ENCODE measurements at places on chromosomes 13 and 19.

DNA sequence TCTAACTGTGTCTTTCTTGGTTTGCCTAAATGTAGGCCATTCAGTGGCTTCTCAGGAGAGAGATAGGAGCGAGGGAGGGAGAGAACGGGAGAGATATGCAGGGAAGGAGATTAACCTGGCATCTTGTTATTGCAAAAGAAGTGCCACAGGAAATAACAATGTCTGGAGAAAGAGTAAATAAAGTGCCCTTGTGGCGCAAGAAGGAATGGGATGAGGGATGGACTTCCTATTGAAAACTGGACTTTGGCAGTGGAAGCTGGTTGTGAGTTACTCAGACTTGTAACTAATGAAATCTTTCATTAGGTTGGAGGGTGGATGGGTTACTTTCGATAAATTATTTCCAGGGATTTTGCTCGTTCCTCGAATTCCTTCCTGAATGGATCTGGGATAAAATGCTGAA is 136.1 kb downstream of the LACC1 start:
- DNase-seq, result no peak

GRCh38 chr19:7678971-7679751 is 1.5 kb upstream of the TRAPPC5 start:
- DNase-seq, result no peak

DNA sequence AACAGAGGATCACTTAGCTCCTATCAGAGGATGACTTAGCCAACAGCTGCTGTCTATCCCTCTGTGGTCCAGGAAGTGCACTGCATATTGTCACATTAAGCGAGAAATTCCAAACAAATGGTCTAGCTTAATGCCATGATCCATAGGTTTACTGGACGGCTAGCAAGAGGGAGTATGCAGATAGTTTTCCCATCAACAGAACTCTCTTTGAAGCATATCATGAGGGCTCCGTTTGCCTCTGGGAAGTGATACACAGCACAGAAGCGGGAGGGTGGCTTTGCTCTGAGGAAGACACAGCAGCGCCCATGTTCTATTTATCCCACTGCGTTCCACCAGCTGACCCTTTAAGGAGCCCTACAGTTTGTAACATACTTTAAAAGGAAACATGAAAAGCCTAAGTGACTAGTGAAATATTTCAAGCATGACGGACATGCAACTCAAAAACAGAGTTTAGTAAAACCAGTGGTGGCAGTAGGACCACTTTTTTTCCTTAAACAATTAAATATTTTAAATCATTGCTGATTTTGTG is 52.7 kb downstream of the COL4A1 start:
- DNase-seq, result no peak

GRCh38 chr19:55178781-55179599 is 1.1 kb downstream of the SYT5 start:
- peak; percentile 96 for DNase-seq

DNA sequence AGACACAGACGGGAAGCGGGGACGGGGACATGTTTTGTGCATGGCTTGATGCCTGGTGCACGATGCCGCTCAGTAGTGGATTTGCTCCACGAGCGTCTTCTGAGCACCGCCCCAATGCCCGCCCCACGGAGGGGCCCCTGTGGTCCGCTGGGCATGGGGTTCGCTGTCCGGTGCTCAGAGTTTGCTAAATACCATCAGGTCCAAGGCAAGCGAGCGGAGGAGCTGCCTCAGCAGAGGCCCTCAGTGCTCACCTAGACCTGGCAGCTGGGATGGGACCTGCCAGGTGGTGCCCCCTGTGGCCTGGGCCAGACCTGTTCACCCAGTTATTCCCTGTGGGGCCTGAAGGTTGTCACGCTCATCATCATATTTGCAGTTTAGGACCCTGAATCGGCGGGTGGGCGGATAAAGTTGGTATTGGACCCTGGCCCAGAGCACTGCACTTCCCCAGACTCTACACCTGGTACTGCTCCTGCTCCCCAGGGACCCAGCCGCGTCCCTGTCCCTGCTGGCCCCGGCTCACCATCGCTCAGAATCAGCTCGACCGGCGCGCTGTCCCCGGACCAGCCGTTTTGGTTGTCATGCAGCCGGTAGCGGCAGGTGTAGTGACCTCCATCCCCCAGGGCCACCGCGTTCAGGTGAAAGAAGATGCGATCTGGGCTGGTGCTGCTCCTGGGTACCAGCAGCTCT is 2.3 kb downstream of the A1BG start:
- DNase-seq, result no peak

DNA sequence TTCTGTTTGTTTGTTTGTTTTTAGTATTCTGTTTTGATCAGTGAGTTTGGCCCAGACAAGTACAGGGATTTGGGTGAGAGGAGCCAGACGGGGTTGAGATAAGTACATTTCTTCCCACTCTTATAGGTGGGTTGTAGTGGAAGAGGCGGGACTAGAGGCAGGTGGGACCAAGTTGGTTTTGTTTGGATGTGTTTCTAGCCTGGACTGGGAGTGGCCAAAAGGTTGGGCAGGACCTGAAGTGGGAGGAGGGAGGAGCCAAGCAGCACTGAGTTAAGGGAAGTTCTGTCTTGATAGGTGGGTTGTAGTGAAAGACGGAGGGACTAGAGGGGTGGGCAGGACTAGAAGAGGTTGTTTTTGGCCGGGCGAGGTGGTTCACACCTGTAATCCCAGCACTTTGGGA is 9.0 kb downstream of the DNASE2 start:
- DNase-seq, result peak; percentile 54

GRCh38 chr19:41226053-41226873 is 7.2 kb downstream of the AXL start:
- peak; percentile 81 for DNase-seq

DNA sequence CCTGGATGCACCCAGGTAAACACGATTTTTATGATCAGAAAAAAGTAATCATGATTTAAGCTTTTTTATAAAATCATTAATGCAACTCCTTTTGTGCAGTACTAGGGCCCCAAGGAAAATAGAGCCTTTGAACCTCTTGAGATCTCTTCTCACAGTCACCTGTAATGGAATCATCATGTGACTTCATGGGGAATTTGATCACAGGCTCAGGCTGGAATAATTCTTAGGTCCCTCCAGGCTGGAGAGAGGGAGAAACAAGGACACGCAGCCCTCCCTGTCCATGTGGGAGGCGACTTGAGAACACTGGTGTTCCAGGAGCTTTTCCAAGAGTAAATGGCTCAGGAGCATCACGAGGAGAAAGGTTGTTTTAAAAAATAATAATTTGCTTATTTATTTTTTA is 156.1 kb downstream of the NUFIP1 start:
- DNase-seq, result no peak

- DNase-seq, result no peak
Measured at GRCh38 chr19:55472463-55472862, 4.0 kb upstream of the ZNF628 start.

DNA sequence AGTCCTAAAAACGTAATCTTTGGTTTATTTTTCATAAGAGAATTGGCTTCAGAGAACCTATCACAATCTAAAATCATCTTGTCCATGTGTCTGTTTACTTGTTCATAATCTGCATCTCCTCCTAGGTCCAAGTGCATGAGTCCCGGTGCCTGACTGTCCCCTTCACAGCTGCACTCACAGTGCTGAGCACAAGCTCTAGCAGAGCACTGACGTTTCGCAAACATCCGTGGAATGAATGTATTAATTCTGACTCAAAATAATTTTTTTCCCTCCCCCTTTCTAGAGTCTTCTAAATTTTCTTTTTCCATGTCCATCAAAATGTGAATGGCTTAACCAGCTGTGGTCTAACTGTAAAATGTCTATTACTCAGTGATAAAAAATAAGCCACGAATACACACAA is 245.5 kb upstream of the TSHZ3 start:
- DNase-seq, result no peak

- DNase-seq, result no peak
Measured at GRCh38 chr13:98585946-98586345, 9.0 kb upstream of the STK24 start.

DNA sequence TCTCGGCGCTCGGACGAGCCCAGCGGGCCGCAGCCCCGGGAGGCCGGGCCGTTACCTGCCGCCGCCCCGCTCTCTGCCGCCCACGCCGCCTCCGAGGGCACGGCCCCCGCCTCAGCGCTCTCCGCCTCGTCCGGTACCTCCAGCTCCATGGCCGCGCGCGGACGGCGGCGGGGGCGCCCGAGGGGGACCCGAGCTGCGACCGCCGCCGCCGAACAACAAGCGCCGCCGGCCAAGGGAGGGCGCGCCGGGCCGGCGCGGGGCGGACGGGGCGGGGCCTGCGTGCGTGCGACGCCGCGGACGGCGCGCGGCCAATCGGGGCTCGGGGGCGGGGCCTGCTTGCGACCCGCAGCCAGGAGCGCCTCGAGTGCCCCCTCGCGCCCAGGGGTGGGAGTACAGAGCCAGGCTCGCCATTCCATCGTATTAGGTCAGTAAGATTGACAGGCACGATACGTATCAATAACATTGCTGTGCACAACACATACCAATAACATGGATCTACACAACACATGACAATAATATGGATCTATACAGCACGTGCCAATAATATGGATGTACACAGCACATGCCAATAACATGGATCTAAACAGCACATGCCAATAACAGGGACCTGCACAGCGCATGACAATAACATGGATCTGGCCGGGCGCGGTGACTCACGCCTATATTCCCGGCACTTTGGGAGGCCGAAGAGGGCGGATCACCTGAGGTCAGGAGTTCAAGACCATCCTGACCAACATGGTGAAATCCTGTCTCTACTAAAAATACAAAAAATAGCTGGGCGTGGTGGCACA is at the start of gene PIP5K1C:
TSS of gene PIP5K1C (minus strand) at position 227 of the 791 bp plus-strand sequence. CDS start at position 149, 78 bp downstream.
- DNase-seq, result peak; percentile 94

- no peak for DNase-seq
Measured at GRCh38 chr13:113561417-113562084, 23.0 kb upstream of the TFDP1 start.

- DNase-seq, result no peak
Measured at GRCh38 chr19:1018393-1018792, 2.5 kb downstream of the TMEM259 start.

- DNase-seq, result no peak
Measured at GRCh38 chr13:114121496-114122126, 10.8 kb downstream of the RASA3 start.

DNA sequence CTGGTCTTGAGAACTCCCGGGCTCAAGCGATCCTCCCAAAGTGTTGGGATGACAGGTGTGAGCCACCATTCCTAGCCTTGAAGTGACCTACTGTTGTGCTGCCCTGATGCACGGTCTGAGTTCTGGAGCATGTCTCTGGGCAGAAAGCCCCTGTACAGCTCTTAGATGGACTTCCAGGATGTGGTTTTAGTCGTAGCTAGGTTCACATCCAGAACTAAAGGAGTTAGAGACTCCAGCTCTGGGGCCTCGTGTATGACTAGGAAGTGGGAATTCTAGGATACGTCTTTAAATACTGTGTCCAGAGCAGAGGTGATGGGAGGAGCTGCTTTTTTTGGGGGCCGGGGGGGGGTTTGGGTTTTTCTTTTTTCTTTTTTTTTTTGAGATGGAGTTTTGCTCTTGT is 12.2 kb downstream of the UPF1 start:
- no peak for DNase-seq

GRCh38 chr13:69287050-69287698 is 820.5 kb upstream of the ATXN8OS start:
- DNase-seq, result no peak

DNA sequence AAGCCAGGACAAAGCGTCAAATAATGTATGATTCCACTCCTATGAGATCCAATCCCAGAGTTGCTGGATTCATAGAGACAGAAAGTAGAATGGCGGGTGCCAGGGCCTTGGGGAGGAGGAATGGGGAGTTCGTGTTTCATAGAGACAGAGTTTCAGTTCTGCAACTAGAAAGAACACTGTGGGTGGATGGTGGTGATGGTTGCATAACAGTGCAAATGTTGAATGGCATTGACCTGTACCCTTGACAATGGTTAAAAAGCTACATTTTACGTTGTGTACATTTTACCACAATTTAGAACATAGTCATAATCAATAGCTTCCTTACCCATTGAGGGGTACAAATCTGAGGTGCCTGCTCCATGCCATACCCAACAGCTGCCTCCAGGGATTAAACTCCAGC is 33.4 kb downstream of the MBD3L2B start:
- no peak for DNase-seq

- DNase-seq, result peak; percentile 44
Measured at GRCh38 chr19:35253316-35254286, 4.8 kb downstream of the LSR start.

DNA sequence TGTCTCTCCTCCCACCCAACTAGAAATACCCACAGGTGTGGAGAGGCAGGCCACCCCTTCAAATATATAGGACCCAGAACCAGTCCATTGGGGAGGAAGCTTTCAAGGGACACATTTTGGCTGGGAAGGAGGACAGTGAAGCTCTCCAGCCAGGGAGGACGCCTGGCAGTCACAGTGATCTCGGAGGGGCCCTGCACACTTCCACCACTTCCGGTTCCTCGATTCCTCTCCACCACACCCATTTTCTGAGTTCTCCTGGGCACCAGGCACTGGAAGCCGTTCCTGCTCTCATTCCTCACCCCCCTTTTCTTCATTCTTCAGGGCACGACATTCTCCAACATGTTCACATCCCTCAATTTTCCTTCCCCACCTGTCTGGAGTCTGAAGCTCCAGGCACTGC is 30.4 kb upstream of the CEACAM21 start:
- no peak for DNase-seq

- DNase-seq, result no peak
Measured at GRCh38 chr13:90902255-90902654, 445.2 kb upstream of the MIR17HG start.

DNA sequence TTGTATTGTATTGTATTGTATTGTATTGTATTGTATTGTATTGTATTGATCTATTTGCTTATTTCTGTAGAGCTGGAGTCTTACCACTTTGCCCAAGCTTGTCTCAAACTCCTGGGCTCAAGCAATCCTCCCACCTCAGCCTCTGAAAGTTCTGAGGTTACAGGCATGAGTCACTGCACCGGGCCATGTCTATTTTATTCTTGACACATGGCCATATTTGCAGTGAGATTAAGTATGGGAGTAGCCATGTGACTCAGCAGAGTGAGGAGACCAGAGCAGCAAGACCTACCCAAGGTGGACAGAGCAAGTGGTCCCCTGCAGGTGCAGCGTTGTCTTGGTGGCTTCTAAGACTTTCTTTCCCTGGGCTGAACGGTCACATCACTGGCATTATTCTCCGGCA is 49.1 kb upstream of the UBAC2 start:
- DNase-seq, result no peak

DNA sequence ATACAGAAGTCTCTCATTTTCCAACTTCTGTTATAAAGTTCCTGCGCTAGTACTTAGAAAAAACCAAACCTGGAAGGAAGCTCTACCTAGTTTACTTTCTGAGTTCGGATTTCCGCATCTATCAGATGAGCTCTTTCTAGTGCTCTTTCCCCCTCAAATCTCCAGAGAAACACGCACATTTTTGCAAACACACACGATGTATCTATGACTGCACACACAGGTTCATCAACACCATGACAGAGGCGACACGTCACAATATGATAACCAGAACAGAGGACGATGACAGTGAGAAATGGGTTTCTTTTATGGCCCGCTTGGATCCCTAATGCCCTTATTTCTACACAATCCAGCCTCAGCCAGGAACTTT is 629 bp upstream of the LRRC63 start:
- no peak for DNase-seq

DNA sequence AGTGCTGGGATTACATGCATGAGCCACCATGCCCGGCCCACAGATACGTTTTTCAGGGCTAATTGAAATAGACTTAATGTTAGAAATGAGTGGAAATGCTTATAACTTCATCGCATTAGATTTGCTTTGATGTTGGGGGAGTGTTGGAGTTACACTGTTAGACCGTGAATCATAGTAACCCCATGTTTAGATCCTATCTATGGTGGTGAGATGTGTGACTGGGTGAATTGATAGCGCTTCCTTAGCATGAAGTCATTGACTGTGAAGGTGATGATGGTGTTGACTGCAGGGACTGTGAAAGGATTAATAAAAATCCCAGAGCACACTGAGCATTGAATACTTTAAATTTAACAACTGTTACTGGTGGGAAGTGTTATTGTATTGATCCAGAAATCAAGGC is 1.7 kb downstream of the ZNF264 start:
- no peak for DNase-seq
